ENCODE measurements at places on chromosomes 3 and 15.
A peak's percentile ranks its signal among the peaks of the same experiment; 100 is the strongest.

- DNase-seq = no peak
These were observed 38.2 kb upstream of the RNF7 start for GRCh38 chr3:141699897-141700296.

DNA sequence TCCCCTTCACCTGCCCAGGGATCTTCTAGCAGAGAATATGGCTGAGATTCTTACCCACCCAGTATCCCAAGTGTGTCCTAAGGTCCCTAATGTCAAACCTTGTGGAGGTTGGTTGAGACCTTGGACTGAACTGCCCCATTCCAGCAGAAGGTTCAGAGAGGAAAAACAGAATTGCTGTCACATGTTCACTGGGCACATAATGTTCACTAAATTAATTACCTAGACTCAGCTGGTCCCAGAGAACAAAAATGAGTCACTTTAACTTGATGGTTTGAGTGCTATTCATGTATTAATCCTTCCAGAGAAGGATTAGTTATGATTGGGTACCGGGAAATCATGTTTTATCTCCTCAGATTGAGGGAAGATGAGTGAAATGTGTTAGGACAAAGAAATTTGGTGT, 171.3 kb upstream of the GADL1 start:
- DNase-seq = no peak

DNA sequence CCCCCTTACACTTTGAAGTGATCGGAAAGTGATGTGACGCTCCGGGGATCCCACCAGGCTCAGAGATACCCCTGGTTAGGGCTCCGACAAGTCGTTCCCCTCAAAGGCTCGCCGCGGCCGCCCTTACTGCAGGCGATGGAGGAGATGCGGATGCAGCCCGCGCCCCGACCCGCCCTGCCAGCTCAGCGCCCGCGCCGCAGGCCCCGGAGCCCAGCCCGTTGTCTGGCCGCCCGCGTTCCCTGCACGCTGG, 228 bp downstream of the GLT8D1 start:
- DNase-seq = no peak

DNA sequence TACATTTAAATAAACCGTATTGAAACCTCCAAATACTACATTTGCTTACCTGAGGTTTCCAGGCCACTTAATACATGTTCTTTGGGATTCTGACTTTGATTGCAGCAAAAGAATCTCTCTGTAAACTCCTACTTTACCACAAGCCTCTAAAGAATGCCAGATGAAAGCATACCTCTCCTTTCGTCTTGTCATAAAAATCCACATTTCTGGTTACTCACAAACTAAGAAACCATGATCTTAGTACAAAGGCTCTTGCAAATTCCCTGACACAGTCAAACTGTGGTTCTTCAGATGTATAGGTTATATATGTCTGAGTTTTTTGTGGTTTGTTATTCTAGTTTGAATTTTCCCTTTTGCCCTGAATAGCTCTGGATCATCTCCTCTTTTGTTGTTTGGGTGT, 188.4 kb downstream of the RAP2B start:
- DNase-seq = no peak

DNA sequence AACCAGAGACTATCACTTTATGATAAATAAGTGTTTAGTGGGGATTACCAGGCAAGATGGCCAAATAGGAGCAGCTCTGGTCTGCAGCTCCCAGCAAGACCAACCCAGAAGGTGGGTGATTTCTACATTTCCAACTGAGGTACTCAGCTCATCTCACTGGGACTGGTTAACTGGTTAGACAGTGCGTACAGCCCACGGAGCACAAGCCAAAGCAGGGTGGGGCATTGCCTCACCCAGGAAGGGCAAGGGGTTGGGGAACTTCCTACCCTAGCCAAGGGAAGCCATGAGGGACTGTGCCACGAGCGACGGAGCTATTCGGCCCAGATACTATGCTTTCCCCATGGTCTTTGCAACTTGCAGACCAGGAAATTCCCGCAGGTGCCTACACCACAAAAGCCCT, 171.0 kb downstream of the CTNNB1 start:
- DNase-seq = no peak

- DNase-seq = no peak
These were observed 3.3 kb upstream of the NDN start for GRCh38 chr15:23690450-23690852.

GRCh38 chr3:46860017-46860809, 3.0 kb downstream of the MYL3 start:
- DNase-seq = peak; percentile 34

- no peak for DNase-seq
These were observed 20.2 kb upstream of the SKOR1 start for GRCh38 chr15:67805008-67805665.

DNA sequence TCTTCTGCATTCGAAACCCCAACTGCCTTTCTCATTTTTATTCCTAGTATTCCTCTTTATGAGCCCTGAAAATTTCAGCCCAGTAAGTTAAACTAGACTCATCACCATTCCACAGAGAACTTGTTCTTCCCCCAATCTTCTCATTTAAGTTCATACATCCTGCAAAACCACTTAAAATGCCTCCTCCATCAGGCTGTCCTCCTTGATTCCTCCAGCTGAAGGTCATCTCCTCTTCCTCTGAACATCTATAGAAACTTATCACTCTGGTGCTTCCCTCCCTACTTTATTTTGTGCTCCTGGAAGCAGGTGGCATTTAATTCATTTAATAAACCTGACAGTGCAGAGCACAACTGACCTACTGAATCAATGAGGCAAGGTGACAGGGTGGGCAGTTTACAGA, 38.3 kb downstream of the VGLL4 start:
- DNase-seq = no peak

- no peak for DNase-seq
These were observed 55.6 kb upstream of the ABHD10 start for GRCh38 chr3:111923095-111923771.

DNA sequence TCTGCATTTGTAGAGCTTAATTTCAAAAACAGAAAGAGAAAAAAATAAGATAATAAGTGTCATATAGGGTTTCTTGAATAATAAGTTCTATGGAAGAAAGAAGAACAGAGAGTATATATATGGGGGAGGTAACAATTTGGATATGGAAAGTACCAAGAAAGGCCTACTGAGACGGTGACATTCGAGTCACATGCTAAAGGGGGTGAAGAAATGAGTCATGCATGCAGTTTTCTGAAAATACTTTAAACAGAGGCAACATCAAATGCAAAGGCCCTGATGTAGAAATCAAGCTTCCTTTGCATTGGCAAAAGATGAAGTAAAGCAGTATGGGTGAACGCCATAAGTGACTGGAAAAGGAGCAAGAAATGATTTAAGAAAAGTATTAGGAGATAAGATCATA, 371.6 kb upstream of the ZNF385D start:
- no peak for DNase-seq

- DNase-seq = peak; percentile 49
These were observed 24.3 kb downstream of the DPH3 start for GRCh38 chr3:16240229-16241023.

GRCh38 chr15:34986771-34987480, 1.2 kb downstream of the ZNF770 start:
- no peak for DNase-seq

DNA sequence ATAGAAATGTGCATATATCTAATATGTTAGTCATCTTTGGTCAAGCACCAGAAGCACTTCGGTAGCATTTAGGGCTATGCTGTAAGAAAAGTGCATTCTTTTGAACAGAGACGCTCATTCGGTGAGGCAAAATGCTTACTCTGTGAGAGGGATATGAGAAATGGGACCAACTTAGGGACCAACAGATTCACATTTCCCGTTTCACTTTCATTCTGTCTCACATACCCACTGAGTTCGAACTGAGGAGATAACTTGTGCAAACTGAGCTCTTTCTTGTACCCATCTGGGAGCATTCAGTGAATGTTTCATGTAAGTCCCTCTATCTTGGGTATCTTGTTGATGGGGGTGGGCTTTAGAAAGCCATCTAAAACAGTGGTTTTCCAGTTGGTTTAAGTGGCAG, 135.3 kb downstream of the FEZF2 start:
- no peak for DNase-seq

- DNase-seq = no peak
These were observed 594 bp upstream of the ICE2 start for GRCh38 chr15:60479361-60480110.

DNA sequence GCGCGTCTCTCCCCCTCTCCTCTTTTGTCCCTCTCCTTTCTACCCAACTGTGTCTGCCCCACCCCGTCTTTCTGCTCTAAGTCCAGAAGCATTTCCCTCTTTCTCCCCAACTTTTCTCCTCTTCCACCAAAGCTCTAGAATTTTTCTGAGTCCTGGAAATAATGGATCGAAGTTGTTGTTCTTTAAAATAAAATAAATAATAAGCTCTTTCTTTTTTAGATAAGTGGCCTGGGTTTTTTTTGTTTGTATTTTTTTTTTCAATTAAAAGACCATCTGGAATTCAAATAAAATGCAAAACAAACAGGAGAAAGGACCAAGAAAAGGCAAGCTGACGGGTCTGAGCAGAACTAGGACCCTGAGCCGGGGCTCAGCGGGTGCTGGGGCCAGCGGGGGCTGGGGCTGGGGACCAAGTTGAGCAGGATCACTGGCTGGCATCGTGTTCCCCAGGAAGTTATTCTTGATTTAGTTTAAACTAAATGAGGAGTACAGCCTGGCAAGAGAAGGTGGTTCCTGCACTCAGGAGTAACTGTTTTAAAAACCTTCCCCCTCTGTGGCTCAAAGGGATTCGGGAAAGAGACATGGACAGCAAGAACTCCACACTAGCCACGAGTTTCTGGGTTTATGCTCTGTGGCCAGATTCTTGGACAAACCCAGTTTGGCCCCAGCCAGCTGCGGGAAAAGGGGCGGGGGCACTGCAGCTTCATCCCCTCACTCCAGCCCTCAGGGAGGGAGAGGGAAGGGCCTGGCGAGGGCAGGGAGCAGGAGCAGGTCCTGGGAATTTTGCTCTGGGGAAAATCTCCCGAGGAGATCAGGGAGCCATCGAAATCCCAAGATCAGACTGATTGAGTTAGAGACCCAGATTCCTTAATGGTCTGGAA, 8.4 kb downstream of the GATA2 start:
- DNase-seq = no peak

DNA sequence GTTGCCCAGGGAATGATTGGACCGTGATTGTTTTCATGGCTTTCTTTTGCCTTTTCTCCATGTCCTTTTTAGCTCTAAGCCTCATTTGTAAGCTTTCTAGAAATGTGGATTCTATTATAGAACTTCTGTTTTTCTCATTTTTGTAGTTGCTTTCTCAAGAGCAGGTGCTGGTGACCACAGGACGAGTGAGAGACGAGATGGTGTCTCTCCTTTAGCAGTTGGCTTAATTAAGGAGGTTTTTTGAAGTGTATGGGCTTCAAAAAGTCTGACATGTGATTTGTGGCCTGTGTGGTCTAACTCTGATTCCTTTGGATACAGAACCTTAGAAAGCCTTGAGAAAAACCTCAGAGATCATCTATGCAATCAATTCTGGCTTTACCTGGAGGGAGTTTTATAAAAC, 292.8 kb downstream of the LPP start:
- DNase-seq = no peak

- DNase-seq = peak; percentile 60
These were observed 40.7 kb downstream of the SNRK start for GRCh38 chr3:43326891-43327581.

- peak; percentile 68 for DNase-seq
These were observed 258.9 kb downstream of the UACA start for GRCh38 chr15:70504299-70504951.

- no peak for DNase-seq
These were observed 44.5 kb upstream of the PDE8A start for GRCh38 chr15:84937144-84937543.

- DNase-seq = peak; percentile 46
These were observed 612 bp downstream of the APPL1 start for GRCh38 chr3:57227930-57228751.

DNA sequence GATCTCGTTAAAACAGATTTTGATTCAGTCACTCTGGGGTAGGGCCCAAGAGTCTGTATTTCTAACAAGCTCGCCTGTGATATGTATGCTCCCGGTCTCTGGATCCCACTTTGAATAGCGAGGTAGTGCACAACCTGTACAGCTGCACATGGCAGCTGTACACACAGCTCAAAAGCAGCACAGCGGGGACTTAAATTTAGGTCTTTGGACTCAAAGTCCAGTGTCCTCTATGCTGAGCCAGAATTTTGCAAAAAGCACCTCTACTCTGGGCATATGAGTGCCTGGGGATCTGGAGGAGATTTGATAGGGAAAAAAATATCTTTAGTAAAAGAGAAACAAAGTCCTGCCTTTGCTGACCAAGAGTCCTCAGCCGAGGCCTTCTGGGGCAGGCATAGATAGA, 83.1 kb downstream of the HMG20A start:
- DNase-seq = no peak

DNA sequence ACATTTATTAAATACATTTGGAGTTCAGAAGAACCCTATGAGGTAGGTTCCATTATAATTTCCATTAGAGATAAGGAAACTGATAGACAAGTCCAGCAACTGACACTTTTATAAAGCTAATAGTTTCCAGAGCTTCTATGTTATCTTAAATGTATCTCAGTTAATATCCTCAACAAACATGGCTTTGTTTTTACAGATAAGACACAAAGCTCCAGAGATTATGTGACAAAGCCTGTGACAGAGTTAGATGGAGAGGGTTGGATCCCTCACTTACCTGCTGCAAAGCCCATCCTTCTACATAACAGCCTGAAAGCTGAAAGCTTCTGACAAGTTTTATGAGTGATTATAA, 473 bp upstream of the COMMD2 start:
- DNase-seq = no peak

GRCh38 chr3:175857666-175858270, 998.6 kb downstream of the NAALADL2 start:
- DNase-seq = no peak
